ENCODE measurements at places on chromosomes 13 and 19.
A peak's percentile ranks its signal among the peaks of the same experiment; 100 is the strongest.

- no peak for DNase-seq
Observed at GRCh38 chr13:97306645-97307044, 84.5 kb downstream of the MBNL2 start.

DNA sequence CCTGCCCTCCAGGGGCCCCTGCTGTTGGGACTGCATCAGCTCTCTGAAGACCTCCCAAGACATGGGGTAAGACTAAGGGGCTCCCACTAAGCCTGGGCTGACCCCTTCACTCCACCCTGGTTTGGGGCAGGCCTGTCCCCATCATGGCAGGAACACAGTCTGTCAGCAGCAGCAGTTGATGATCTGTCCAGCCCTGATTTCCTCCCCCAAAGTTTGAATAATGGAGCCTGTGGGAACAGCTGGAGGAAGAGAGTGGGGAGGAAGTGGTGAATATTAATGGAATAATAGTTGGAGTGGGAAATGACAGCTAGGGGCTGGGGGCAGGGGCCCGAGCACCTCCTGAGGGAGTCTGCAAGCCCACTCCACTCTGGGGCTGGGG is 1.3 kb upstream of the B3GNT8 start:
- DNase-seq = no peak

- DNase-seq = peak; percentile 27
Observed at GRCh38 chr19:16628984-16629691, 1.1 kb upstream of the MED26 start.

GRCh38 chr19:799076-799881 is 2.0 kb downstream of the PTBP1 start:
- DNase-seq = no peak

GRCh38 chr13:110197026-110197425 is 109.9 kb downstream of the COL4A1 start:
- no peak for DNase-seq

- no peak for DNase-seq
Observed at GRCh38 chr13:111328574-111329410, 8.3 kb downstream of the TEX29 start.

Data from NCI-H524 (cell line).